ENCODE measurements at places on chromosomes 13 and 19.
A peak's percentile ranks its signal among the peaks of the same experiment; 100 is the strongest.

DNA sequence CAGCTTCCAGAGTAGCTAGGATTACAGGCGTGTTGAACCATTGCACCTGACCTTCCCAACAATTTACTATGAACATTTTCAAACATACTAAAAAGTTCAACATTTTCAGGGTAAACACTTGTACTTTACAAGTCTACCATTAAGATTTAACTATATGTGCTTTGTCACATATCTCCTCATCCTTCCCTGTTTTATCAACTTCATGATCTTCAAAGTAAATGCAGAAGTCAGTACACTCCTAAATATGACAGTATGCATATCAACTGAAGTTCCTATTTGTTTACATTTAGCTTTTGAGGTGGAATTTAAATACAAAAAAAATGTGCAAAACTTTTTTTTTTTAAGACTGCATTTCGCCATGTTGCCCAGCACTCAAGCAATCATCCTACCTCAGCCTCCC lies 18.5 kb downstream of the LNX2 start:
- no peak for DNase-seq

GRCh38 chr19:52170863-52171320 lies 529 bp downstream of the ZNF836 start:
- peak; percentile 51 for DNase-seq

DNA sequence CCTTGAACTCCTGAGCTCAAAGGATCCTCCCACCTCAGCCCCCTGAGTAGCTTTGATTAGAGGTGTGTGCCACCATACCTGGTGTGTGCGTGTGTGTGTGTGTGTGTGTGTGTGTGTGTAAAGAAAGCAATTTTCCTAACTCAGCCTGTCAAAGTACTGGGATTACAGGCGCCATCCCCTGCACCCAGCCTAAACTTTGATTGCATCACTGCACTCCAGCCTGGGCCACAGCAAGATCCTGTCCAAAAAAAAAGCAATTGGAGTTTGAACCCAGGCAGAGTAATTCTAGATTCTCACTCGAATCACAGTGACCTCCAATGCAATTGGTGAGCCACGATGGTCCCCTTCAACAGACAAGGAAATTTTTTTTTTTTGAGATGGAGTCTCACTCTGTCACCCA lies 29.1 kb downstream of the NLRP12 start:
- DNase-seq = no peak

DNA sequence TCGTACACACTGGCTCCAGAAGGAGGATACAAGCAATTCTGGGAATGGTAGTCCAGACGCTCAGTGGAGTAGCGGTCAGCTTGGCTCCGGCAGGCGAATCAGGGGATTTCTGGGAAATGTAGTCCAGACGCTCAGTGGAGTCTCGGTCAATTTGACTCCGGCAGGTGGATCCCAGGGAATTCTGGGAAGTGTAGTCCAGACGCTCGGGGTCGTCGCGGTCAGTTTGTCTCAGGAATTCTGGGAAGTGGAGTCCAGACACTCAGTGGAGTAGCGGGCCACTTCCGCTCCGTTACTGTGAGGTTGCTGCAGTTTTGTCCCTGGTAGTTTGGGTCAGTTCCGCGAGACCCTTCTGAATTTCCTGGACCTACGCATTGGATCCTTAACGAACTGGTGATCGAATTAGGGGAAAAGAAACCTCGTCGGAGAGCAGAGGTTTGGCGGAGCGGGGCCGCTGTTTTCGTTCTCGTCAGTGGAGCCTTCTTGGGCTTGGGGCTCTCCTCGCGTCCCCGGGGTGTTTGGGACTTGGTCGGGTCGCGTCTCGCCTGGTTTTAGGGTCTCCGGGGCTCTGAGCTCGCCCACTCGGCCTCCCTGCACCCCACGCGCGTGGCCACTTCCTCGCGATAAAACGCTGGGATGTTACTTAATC lies at the start of gene ZNF225:
ZNF225 (plus strand) TSS at position 262 of the 646 bp plus-strand sequence. CDS start 2,429 bp downstream, outside the sequence.
- peak; percentile 97 for DNase-seq
